ENCODE measurements at places on chromosomes 4 and X.

- no peak for DNase-seq
Observed at GRCh38 chr4:36716874-36717273, 435.5 kb downstream of the DTHD1 start.

DNA sequence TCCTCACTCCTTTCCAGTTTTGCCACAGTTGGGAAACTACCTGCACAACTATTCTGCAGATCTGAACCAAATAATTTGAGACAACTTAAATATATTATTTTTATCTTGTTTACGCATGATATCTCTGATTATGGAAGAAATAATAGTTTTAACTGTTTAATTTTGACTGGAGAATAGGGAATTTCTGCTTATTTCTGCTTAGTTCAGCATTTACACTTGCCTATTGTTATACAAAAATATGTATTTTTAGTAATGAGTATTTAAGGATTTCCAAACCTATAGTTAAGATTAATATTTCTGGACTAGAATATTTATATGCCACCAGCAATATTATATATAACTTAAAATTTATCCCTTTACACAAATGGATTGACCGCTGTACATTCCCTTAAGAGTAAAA is 125.5 kb downstream of the NWD2 start:
- DNase-seq: no peak

- no peak for DNase-seq
Observed at GRCh38 chrX:8981723-8982122, 52.2 kb downstream of the FAM9B start.

- no peak for DNase-seq
Observed at GRCh38 chrX:119729408-119730201, 28.8 kb upstream of the SOWAHD start.

DNA sequence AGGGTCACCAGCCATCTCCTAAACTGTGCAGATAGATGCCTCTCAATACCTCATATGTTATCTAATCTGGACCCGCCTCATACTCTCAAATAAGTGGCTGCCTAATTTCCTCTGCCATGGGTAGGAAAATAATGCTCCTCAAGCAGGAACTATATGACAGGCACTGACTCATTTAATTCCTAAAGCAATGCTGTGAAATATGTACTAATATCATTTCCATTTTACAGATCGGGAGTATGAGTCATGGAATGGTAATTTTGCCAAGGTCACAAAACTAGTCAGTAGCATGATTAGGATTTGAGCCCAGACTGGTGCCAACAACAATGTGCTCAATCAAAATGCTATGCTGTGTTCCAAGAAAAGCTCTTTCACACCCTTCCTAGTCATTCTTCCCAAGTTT is 3.0 kb upstream of the NXT2 start:
- DNase-seq: no peak
